ENCODE measurements at places on chromosomes 16 and 17.

GRCh38 chr16:27642756-27643155, 92.8 kb downstream of the KATNIP start:
- peaks cover 9% of the 10 kb centered on the region for H3K27me3 ChIP-seq
- DNase-seq: no peak
- H3K27ac ChIP-seq: no peak overlapping the region
- no peak overlapping the region for H3K4me3 ChIP-seq
- peaks cover 12% of the 10 kb centered on the region for H3K36me3 ChIP-seq

- H3K4me1 ChIP-seq: peaks cover 37% of the 10 kb centered on the region
- no peak overlapping the region for H3K4me3 ChIP-seq
- no peak for DNase-seq
- peaks cover 24% of the 10 kb centered on the region for H3K27me3 ChIP-seq
These were observed 62.0 kb downstream of the GAS7 start for GRCh38 chr17:10136258-10136981.

DNA sequence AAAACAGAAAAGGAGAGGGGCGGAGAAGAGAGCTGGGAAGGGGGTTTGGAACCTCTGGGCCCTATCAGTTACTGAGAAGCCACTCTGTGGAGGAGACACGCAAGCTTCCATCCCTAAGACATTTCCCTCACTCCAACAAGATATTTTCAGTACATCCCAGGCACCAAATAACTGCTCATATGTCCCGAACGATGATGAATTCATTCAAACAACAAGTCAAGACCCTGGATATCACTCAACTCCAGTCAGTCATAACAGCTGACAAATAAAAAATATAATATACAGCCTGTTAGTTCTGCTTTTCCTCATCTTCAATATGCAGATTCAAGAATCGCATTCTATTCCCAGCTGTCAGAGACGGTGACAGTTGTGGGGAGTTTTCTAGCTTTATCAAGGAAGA, 104.0 kb upstream of the ZFHX3 start:
- no peak for DNase-seq
- H3K27ac ChIP-seq: no peak overlapping the region
- H3K4me3 ChIP-seq: peak overlapping the region; percentile 11
- no peaks in the 10 kb centered on the region for H3K36me3 ChIP-seq

DNA sequence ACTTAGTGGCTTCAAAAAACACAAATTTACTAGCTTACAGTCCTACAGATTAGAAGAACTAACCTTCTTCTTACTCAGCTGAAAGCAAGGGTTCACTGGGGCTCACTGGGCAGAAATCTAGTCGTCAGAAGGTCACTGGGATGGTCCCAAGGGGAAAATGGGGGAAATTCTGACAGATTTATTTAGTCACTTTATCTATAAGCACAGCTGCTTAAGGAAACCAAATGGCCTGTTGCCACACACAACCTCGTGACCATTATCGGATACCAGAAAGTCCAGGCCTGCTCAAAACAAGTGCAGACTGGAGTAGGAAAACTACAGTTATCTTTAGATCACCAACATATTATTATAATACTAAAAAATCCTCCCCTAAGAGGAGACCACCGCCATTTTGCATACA, 374.6 kb upstream of the ASIC2 start:
- H3K36me3 ChIP-seq: no peaks in the 10 kb centered on the region
- peaks cover 15% of the 10 kb centered on the region for H3K27me3 ChIP-seq
- H3K27ac ChIP-seq: no peak overlapping the region
- peaks cover 16% of the 10 kb centered on the region for H3K4me1 ChIP-seq
- DNase-seq: no peak

- no peak for DNase-seq
- peaks cover 58% of the 10 kb centered on the region for H3K27me3 ChIP-seq
- no peak overlapping the region for H3K27ac ChIP-seq
These were observed 38.3 kb upstream of the CRHR1 start for GRCh38 chr17:45745601-45746494.

- no peaks in the 10 kb centered on the region for H3K36me3 ChIP-seq
These were observed at the start of gene TVP23A for GRCh38 chr16:10817963-10818941. Gene TVP23A, minus strand, starts transcription at chr16:10818794. Its CDS starts 301 bp downstream, at chr16:10818493.

DNA sequence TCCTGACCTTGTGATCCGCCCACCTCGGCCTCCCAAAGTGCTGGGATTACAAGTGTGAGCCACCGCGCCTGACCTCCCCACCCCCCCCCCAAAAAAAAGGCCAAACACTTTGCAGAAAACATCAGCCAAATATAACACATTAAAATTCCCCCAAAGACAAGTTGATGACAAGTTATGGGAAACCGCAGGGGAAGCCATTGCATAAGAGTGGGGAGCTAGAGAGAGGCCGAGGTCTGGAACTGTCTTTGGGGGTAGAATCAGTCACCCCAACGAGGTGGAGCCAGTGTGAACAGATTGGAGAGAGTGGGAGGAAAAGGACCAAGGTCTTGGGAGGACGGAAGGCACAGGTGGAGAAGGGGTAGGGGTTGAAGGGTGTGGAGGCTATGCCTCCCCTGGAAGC, 2.8 kb downstream of the DRC3 start:
- H3K36me3 ChIP-seq: no peaks in the 10 kb centered on the region
- peaks cover 31% of the 10 kb centered on the region for H3K4me1 ChIP-seq
- peaks cover 35% of the 10 kb centered on the region for H3K27me3 ChIP-seq
- no peak for DNase-seq
- no peak overlapping the region for H3K27ac ChIP-seq

DNA sequence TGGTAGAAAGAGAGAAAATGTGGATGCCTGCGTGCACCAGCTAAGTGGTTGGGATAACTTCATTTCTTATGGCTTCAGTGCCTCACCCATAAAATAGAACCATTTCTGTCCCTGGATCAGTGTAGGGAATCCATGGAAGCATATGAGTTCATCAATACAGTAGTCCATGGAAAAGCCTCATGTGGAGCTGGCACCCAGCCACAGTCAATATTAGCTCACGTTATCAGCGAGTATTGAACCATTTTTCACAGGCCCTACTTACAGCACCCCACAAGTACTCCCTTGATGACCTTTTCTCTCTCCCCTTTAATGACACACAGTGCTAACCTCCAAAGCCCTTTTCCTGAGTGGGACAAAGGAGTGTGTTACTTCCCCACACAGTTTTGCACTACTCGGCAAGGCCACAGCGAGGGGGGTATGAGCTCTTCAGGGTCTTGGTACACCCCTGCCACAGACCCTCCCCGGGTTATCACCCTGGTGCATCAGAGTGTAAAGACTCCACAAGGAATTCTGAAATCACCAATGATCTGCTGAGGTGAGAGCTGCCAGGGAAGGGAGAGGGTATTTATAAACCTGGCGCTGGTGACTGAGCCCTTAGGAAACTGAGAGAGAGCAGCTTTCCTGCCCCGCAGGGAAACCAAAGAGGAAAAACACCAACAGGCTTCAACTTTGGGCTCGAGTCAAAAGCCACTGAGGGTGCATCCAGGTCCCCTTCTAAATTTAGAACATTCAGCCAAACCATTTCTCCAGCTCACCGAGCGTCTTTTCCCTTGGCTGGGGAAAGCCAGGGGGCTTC, 36.9 kb downstream of the DYNLRB2 start:
- H3K27me3 ChIP-seq: peaks cover 17% of the 10 kb centered on the region
- no peaks in the 10 kb centered on the region for H3K36me3 ChIP-seq
- no peak for DNase-seq
- H3K4me1 ChIP-seq: peaks cover 9% of the 10 kb centered on the region
- no peak overlapping the region for H3K4me3 ChIP-seq
- H3K27ac ChIP-seq: no peak overlapping the region

GRCh38 chr16:61926766-61927165, 109.5 kb downstream of the CDH8 start:
- H3K27ac ChIP-seq: no peak overlapping the region
- H3K4me1 ChIP-seq: peaks cover 13% of the 10 kb centered on the region
- no peaks in the 10 kb centered on the region for H3K36me3 ChIP-seq
- H3K27me3 ChIP-seq: no peaks in the 10 kb centered on the region
- H3K4me3 ChIP-seq: no peak overlapping the region

DNA sequence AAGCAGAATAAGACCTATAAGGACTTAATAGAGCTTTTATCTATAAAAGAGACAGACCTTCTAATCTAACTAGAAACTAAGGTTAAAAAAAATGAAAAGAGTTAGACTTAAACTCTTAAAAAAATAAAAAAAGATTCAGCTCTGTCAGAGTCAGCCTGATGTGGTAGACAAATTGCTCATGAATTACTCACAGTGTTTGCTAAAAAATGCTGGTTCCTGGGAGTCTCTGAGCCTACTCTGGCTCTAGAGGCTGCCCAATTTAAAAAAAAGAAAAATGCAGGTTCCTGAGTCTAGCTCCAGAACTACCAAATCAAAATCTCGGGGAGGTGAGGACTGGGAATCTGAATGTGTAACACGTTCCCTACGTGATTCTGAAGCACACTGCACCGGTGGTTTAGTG, 18.1 kb downstream of the SOST start:
- H3K36me3 ChIP-seq: no peaks in the 10 kb centered on the region
- no peak for DNase-seq
- H3K27me3 ChIP-seq: peaks cover 42% of the 10 kb centered on the region
- no peak overlapping the region for H3K27ac ChIP-seq
- peaks cover 22% of the 10 kb centered on the region for H3K4me1 ChIP-seq
- H3K4me3 ChIP-seq: no peak overlapping the region

GRCh38 chr16:47984669-47985068, 171.1 kb downstream of the ABCC12 start:
- no peak overlapping the region for H3K27ac ChIP-seq
- no peaks in the 10 kb centered on the region for H3K36me3 ChIP-seq
- no peak overlapping the region for H3K4me3 ChIP-seq
- DNase-seq: no peak
- peaks cover 16% of the 10 kb centered on the region for H3K27me3 ChIP-seq

DNA sequence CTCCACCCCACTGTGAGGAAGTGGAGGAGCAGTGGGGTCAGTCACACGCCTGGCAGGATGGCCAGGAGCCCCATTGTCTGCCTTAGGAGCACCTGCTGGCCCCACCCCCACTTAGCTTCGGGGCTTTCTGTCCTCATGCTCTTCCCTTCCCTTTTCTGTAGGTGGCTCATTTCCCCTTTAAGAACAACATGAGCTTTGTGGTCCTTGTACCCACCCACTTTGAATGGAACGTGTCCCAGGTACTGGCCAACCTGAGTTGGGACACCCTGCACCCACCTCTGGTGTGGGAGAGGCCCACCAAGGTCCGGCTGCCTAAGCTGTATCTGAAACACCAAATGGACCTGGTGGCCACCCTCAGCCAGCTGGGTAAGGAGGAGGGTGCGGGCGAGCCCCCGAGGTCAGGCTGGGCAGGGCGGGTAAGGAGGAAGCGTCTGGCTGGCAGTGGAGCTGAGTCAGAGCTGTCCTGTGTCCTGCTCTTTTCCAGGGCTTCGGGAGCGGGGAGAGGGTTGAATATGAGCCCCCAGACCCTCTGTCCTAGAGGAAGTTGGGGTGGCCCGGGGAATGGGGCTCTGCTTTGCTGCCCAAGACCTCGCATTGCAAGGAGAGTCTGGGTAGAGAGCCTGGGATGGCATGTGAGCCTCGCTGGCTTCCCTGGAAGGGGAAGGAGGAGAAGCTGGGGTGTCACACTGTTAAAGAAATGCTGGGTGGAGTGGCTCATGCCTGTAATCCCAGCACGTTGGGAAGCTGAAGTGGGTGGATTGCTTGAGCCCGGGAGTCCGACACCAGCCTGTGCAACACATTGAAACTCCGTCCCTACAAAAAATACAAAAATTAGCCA, 9.2 kb upstream of the SERPINF1 start:
- H3K27ac ChIP-seq: peak overlapping the region; percentile 36
- H3K4me1 ChIP-seq: peaks cover 48% of the 10 kb centered on the region
- no peak overlapping the region for H3K4me3 ChIP-seq
- no peaks in the 10 kb centered on the region for H3K36me3 ChIP-seq
- no peak for DNase-seq

GRCh38 chr17:71914042-71914441, 206.8 kb upstream of the SOX9 start:
- DNase-seq: no peak
- H3K4me3 ChIP-seq: no peak overlapping the region
- no peaks in the 10 kb centered on the region for H3K4me1 ChIP-seq
- H3K27me3 ChIP-seq: peaks cover 14% of the 10 kb centered on the region
- H3K27ac ChIP-seq: no peak overlapping the region

DNA sequence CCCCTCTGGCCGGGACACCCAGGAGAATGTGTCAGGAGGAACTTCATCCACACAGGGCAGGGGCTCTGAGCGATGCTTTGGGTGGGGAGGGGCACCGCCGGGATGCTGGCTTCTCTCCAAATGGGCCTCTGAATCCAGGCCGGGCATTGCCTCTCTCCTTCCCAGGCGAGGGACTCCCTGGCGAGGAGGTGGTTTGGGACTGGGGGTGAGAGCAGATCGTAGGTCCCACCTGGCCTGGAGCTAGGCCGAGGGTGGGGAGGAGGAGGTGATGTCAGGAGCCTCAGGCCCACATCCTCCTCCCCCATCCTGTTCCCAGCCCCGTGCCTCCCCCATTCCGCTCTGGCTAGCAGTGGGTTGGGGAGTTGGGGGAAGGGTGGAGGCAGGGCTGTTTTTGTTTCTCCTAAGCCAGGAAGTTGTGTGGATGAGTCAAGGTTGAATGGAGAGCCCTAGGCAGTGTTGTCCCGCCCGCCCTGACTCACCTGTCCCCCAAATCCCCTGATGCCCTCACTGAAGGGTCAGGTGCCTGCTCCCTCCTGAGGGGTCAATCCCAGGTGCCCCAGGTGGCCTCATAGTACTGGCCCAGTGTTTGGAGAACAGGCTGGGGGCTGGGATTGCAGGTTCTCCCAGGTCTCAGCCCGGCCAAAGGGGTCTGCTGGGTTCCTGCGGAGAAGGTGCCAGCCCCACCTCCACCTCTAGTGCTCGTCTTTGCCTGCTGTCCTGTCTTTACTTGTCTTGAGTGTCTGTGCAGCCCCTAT, 2.8 kb downstream of the GRB7 start:
- no peaks in the 10 kb centered on the region for H3K36me3 ChIP-seq
- H3K4me1 ChIP-seq: peaks cover 37% of the 10 kb centered on the region
- no peak for DNase-seq
- no peak overlapping the region for H3K27ac ChIP-seq

GRCh38 chr16:1162701-1163566, 10.0 kb downstream of the CACNA1H start:
- no peak overlapping the region for H3K4me3 ChIP-seq
- no peak overlapping the region for H3K27ac ChIP-seq
- no peak for DNase-seq
- H3K4me1 ChIP-seq: peaks cover 54% of the 10 kb centered on the region
- H3K27me3 ChIP-seq: peaks cover 6% of the 10 kb centered on the region

DNA sequence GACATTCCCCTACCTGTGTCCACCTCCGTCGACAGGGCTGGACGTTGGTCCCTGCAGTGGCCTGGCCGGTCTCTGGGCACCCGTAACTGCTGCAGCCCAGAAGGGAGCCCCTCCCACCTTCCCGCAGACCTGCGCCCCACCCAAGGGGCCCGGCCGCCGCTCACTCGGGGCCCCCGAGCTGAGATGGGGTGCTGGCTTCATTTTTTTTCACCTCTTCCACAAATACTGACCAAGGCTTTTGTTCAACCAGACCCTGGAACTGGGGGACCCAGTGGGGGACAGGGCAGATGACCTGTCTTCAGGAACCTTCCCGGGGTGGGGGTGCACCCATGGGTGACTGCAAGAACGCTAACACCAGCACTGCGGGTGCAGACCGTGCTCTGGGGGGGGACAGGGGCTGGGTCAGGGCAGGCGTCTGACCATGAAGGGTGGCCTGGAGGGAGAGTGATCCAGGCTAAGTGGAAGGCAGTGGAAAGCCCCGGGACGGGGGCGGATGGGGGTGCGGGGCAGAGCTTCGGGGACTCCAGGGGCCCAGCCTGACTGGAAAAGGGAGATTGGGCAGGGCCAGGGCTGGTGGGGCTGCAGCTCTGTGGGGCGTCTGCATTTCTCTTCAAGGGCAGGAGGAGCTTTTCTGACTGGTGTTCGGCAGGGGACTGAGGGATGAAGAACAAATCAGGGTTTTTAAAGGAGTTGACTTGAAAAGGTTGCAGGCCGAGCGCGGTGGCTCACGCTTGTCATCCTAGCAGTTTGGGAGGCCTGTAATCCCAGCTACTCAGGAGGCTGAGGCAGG, 42.3 kb downstream of the SLC7A5 start:
- no peaks in the 10 kb centered on the region for H3K36me3 ChIP-seq
- DNase-seq: no peak
- peaks cover 14% of the 10 kb centered on the region for H3K27me3 ChIP-seq
